ENCODE measurements at places on chromosomes 6 and 20. TPM values are rescaled to one million over a fixed set of nuclear protein-coding genes. Genes with fewer than 3 reads are reported as not detected.

DNA sequence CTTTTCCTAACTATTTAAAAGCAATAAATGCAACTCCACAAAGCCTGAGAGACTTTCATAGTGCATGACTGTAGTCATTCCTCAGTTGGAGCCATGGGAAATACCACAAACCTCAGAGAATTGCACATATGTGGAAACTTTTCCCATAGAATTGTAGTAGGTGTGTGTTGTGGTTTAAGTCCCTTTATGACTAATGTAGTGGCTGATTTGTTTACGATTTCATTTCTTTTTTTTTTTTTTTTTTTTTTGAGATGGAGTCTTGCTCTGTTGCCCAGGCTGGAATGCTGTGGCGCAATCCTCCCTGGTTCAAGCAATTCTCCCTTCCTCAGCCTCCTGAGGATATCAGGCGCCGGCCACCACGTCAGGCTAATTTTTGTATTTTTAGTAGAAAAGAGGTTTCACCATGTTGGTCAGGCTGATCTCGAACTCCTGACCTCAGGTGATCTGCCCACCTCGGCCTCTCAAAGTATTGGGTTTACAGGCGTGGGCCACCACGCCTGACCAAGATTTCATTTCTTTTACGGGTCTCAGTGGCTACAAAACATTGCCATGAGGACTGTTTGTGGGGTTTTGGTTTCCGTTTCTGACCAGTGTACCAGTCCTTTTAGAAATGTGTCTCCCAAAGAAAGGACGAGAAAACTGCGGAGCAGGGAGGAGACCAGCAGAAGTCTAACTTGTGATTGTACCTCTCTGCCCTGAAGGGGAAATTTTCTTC lies 212.1 kb upstream of the MARCKS start:
- peak; percentile 97 for DNase-seq

DNA sequence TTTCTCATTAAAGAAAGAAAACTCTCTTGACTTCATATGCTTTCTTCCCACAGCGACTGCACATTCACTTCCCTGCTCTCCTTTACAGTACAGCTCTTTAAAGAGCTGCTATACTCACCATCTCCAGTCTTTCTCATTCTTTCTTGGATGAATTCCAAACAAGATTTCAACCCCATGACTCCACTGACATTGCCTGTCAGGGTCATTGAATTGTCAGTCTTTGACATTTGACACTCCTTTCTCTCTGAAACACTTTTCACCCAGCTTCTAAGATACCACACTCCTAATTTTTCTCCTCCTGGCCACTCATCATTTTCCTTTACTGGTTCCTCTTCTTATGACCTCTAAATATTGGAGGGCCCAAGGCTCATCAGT lies 811 bp upstream of the ARMH2 start:
- DNase-seq = no peak

- DNase-seq = no peak
These were observed 326 bp upstream of the BCL2L1 start for GRCh38 chr20:31723069-31723318.

The ULBP1 gene
- total RNA-seq = 1.7 TPM

The ZNF311 gene
- total RNA-seq = 1.3 TPM

Data from fibroblast of the aortic adventitia (primary cell).